Placental pericyte (primary cell): ENCODE measurements at places on chromosomes 7 and 10. TPM values are rescaled to one million over a fixed set of nuclear protein-coding genes. Genes with fewer than 3 reads are reported as not detected.

Gene CLDN4
- 0.22 TPM in 1 of 2 replicates, not detected in the other for total RNA-seq

Gene CHPF2
- total RNA-seq = 92.8 and 125 TPM in 2 replicates

Gene COL28A1
- total RNA-seq = not detected in 2 replicates

Gene SERPINE1
- total RNA-seq = 1,212 and 2,489 TPM in 2 replicates

Gene NPS
- not detected in 2 replicates for total RNA-seq

Gene ACHE
- 0.14 and 0.22 TPM in 2 replicates for total RNA-seq

Gene ENTPD1
- 1.1 TPM in 1 of 2 replicates, not detected in the other for total RNA-seq

Gene TAS2R5
- total RNA-seq = 0.57 and 0.66 TPM in 2 replicates

Gene UCN3
- total RNA-seq = not detected in 2 replicates

Gene KIF20B
- total RNA-seq = 2.4 and 35.2 TPM in 2 replicates
